ENCODE measurements at places on chromosomes 12 and 14. TPM values are rescaled to one million over a fixed set of nuclear protein-coding genes. Genes with fewer than 3 reads are reported as not detected.
A peak's percentile ranks its signal among the peaks of the same experiment; 100 is the strongest.

GRCh38 chr12:41972598-41972997 lies 172.1 kb downstream of the GXYLT1 start:
- peak; percentile 62 for DNase-seq
- no peaks in the 10 kb centered on the region for H3K27me3 ChIP-seq
- H3K4me3 ChIP-seq: no peak overlapping the region
- no peaks in the 10 kb centered on the region for H3K36me3 ChIP-seq

- no peaks in the 10 kb centered on the region for H3K4me1 ChIP-seq
- H3K36me3 ChIP-seq: no peaks in the 10 kb centered on the region
- H3K4me3 ChIP-seq: no peak overlapping the region
- no peak overlapping the region for H3K27ac ChIP-seq
Observed at GRCh38 chr12:77686760-77687159, 143.9 kb upstream of the NAV3 start.

OTX2 gene
- not detected for total RNA-seq

WSB2 gene
- total RNA-seq: 99.1 TPM

PPFIBP1 gene
- 150 TPM for total RNA-seq
